Stimulated activated CD4-positive, alpha-beta T cell treated with anti-CD3 and anti-CD28 coated beads, TNF-alpha, amount 100 ng/mL, for 4 hours (primary cell): ENCODE measurements at places on chromosomes 13 and 19.

DNA sequence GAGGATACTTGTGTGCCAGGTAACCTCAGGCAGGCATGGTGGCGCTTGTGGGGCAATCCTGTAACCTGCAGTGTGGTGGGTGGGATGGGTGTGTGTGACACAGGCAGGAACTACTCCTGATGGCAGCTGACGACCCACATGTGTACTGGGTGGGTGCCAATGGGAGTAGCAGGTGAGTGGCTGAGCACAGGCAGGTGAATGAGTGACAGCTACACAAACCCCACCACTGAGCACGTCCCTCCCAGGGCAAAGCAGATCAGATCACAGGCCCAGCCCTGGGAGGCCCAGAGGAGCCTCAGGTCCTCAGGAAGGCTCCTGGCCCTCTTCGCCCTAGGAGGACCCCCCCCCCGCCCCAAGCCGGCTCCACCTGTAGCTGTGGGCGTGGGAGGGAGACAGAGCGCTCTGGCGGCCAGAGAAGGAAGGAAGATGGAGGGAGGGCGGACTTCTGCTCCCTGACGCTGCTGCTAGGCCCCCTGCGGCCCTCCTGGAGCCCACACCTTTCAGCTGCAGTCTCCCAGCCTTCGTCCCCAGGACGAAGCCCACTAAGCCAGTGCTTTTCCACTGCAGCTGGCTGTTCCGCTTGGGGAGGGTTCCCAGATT, 1.3 kb upstream of the ZNF181 start:
- DNase-seq: no peak

DNA sequence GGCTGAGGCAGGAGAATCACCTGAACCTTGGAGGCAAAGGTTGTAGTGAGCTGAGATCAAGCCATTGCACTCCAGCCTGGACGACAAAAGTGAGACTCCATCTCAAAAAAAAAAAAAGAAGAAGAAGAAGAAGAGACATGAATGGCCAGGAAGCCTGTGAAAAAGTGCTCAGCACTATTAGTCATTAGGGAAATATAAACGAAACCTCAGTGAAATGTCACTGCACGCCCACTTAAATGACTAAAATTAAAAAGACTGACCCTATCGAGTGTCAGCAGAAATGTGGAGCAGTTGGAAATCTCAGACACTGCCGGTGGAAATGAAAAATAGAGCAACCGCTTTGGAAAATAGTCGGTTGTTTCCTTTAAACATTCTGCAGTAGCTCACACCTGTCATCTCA, 5.5 kb upstream of the TYROBP start:
- DNase-seq: no peak

GRCh38 chr13:20121159-20121525, 39.7 kb downstream of the GJA3 start:
- DNase-seq: no peak

DNA sequence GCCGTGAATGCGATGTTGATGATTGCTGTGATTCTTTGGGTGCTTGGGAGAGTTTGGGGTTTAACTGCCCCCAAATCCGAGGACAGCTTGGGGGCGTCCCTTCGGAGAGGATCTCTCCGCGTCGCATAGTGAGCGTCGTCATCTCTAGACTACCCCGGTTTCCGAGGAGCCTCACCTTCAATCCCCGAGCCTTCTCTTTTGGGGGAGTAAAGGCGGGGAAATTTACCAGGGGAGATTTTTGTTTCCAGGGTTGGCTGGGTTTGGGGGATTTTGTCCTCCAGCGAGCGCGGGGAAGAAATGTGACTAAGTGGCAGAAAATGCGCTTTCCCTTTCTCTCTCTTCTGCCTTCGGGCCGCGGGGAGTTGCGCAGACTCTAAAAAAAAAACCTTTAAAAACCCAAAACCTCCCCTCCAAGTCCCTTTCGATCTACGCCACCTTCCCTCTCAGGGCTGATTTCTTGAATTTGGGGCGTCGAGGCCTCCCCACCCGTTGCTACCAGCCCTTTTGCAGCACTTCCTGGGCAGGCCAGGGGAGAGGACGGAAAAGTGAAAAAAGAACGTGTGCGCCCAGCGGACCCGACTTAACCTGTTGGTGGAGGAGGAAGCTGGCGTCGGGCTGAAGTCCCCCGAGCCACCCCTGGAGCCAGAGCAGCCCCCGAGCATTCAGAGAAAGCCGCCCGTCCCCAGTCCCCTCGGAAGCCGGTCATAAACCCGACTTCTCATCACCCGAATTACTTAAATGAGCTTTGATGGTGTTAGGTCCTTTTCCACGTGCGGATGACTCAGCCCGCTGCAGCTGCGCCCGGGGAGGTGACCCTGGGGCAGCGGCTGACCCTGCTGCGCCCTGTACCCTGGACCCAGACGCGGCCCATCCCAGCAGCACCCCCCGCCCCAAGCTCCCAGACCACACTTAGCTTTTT, 17.7 kb downstream of the NFIX start:
- no peak for DNase-seq

DNA sequence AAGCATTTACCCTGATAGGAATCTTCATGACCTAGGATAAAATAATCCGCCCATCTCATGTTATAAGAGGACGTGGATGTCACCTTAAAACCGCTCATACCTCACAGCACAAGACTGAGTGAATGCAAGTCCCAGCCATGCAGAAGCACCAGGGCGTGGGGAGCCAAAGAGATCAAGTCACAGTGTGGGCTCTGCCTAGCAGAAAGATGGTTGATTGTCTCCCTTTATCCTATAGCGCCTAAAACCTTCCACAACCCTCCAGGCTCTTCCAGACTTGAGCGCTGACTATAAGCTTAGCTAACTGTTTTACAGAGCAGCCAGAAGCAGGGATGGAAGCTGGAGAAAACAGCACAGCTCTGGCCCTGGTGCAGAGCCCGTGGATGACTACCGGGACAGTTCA, 6.8 kb upstream of the ANKRD10 start:
- DNase-seq: no peak

GRCh38 chr13:19072543-19072942, 109.1 kb downstream of the TUBA3C start:
- no peak for DNase-seq

GRCh38 chr19:46958532-46958931, 61.1 kb upstream of the NPAS1 start:
- DNase-seq: no peak

GRCh38 chr19:46903458-46903857, 42.7 kb downstream of the ARHGAP35 start:
- DNase-seq: no peak

- no peak for DNase-seq
Measured at GRCh38 chr13:66530686-66531085, 699.5 kb downstream of the PCDH9 start.

DNA sequence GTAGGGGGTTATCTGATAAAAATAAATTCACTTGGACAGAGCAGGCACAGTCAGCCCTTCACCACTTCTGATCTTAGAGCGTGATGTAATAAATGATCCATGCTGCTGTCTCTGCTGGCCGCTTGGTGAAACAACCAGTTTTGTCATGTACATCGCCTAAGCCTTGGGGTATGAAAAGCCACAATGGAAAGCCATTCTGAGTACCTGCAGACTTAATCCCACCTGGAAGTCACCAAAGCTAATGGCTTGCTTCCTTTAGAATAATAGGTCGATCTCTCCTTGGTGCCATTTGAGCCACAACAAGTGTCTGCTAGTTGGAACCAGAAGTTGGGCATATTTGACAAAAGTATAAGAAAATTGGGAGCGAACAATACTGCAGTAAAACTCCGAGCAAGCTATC, 1649.7 kb upstream of the SPRY2 start:
- no peak for DNase-seq

- no peak for DNase-seq
Measured at GRCh38 chr13:63629591-63629990, 2213.9 kb upstream of the PCDH20 start.

DNA sequence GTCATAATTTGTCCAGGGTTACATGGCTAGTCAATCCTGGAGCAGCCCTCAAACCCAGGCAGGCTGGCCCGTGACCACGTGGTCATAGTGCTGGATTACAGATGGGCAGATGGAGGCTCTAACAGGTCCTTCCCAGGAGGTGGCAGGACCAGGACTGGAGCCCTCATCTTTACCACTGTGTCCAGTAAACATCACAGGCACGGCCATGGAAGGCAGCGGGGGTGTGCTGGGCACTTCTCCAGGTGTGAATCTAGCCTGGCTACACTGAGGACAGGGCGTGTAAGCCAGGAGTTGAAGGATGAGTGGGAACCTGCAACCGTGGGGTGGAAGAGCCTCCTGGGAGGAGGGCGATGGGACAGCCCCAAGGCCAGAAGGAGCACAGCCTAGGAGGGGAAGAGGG, 6.1 kb downstream of the CIC start:
- no peak for DNase-seq

DNA sequence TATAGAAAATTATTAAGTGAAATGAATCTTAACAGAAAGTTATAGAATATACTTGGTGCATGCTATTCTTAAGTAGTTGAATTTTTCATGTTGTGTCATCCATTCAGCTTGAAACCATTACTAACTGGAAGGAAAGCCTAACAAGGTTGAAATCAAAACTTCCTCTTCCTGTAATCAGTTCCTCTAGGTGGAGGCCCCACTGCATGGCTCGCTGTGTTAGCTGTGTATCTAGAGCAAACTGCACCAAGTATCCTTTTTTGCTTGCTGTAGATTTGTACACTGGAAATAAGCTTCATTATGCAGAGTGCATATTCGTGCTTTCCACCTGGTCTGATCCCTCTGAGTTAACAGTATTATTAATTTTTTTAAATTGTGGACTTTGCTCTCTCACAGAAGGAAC, 1146.1 kb downstream of the EFNB2 start:
- no peak for DNase-seq

DNA sequence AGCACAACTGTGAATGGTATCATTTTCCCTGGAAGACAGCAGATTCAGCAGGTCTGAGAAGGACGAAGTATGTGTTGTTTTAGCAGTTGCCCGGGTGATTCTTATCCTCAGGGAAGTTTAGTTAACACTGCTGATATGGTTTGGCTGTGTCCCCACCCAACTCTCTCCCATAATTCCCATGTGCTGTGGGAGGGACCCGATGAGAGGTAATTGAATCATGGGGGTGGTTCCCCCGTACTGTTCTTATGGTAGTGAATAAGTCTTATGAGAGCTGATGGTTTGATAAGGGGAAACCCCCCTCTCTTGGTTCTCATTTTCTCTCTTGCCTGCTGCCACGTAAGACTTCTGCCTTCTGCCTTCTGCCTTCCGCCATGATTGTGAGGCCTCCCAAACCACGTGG, 81.0 kb upstream of the UBAC2 start:
- DNase-seq: no peak

DNA sequence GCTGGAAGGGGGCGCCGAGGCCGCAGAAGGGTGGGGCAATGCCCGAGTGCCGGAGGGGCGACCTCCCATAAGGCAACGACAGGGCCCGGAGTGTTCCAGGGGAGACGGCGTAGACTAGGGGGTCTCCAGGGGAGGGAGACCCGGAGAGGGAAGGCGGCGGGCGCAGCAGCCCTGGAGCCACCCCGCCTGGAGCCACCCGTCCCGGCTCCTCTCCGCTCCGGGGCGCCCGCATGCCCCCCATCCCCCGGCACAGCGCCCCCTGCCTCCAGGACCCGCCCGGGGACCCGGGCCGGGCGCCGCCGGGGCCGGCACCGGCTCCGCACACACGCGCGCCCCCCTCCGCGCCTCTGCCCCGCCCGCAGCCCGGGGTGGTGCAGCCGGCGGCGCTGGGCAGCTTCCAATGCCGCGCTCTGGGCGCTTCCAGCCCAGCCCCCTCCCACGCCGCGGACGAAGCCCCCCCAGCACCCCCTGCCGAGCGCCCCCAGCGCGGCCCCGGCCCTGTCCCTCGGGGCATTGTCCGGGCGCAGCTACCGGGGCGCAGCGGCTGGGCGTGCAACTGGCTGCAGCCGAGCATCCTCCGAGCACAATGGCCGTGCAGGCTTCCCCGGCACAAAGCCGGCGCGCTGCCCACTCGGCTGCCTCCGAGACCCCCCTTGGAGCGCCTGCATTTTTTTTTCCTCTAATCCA, 519 bp downstream of the PTPRS start:
- no peak for DNase-seq

DNA sequence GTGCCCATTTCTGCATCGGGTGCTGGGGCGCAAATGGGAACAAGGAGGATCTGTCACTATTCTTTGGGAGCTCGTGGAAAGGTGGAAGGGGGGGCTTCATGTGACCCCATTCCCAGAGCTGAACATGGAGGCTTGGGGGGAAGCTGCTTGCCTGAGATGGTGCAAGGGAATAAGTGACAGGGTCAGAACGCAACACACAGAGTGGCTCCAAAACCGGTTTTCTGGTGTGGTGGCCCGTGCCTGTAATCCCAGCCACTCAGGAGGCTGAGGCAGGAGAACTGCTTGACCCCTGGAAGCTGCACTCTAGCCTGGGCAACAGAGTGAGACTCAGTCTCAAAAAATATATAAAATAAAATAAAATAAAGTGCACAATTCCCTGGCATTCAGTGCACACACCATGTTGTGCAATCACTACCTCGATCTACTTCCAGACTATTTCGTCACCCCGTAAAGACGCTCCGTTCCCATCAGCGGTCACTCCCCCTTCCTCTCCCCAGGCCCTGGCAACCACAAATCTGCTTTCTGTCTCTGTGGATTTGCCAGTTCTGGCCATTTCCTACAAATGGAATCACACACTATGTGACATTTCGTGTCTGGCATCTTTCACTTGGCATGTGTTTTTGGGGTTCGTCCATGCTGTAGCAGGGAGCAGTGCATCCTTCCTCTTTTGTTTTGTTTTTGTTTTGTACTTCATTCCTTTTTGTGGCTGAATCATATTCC, 18.2 kb upstream of the COMP start:
- DNase-seq: no peak

- DNase-seq: no peak
Measured at GRCh38 chr13:30170569-30170968, 136.8 kb downstream of the KATNAL1 start.

GRCh38 chr13:111860231-111860552, 206.8 kb upstream of the SOX1 start:
- DNase-seq: no peak

- DNase-seq: no peak
Measured at GRCh38 chr19:51030631-51031030, 4.2 kb downstream of the KLK12 start.

GRCh38 chr13:53499576-53500133, 471.0 kb downstream of the OLFM4 start:
- no peak for DNase-seq

DNA sequence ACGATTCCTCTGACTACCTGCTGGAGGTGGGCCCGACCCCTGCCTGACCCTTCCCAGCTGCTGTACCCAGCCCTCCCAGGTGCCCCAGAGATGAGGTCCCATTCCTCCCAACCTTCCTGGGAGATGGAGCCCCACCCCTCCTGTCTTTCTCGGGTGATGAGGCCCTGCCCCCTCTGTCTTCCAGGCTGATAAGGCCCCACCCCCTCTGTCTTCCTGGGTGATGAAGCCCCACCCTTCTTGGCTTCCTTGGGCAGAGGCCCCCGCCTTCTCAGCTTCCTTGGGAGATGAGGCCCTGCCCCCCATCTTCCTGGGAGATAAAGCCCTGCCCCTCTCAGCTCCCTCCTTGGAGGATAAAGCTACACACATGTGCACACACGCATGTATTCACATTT, 47.9 kb downstream of the CERS4 start:
- no peak for DNase-seq
